ENCODE measurements at places on chromosomes 5 and 9. TPM values are rescaled to one million over a fixed set of nuclear protein-coding genes. Genes with fewer than 3 reads are reported as not detected.

GRCh38 chr9:127828262-127829031, 25.8 kb downstream of the FPGS start:
- H3K4me3 ChIP-seq: peak overlapping the region; percentile 48

DNA sequence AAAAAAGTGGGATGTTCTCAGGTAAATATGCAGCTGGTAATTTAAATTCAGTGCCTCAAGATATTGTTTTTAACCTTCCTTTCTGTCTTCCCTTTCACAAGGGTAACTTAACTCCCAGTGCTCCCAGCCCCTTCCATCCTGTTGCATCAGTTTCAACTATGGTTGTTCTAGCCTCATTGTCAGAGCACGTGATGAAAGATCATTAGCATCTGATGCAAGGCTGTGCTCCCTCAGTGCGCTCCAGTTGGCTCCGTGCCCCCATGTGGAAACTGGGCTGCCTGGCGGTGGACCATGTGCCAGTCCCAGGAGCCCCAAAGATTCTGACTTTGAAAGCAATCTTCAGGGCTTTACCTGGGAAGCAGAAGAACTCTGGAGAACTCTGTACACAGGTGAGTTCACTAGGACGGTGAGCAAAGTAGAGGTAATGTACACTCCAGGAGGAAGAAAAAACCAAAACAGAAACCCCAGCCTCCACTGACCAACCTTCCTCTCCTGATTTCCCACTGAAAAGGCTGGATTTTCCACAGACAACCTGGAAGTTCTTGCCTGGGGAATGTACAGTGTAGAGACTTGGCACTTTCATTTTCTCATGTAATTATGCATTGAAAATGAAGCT, 96.9 kb downstream of the SLC1A3 start:
- H3K36me3 ChIP-seq: no peaks in the 10 kb centered on the region
- DNase-seq: no peak
- H3K27ac ChIP-seq: no peak overlapping the region
- no peaks in the 10 kb centered on the region for H3K4me1 ChIP-seq

DNA sequence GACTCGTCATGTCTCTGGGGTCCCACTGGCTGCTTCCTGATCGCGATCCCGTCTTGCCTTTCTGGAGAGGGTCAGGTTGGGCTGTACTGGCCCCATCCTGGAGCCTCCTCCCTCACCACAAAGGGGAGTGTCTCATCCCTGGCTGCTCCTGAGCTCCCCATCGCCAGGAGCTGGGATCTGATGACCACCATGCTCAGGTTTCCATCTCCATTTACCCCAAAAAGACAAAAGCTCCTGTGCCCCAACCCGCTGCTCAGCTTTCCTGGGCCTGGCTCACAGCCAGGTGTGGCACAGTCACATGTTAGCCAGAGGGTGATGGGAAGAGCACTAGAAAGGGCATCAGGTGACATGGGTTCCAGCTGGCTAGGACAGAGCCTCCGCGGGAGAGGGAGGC, 47.3 kb upstream of the CDKN2AIPNL start:
- no peaks in the 10 kb centered on the region for H3K27me3 ChIP-seq
- H3K27ac ChIP-seq: no peak overlapping the region
- H3K4me3 ChIP-seq: no peak overlapping the region
- H3K36me3 ChIP-seq: no peaks in the 10 kb centered on the region
- H3K4me1 ChIP-seq: no peaks in the 10 kb centered on the region

DNA sequence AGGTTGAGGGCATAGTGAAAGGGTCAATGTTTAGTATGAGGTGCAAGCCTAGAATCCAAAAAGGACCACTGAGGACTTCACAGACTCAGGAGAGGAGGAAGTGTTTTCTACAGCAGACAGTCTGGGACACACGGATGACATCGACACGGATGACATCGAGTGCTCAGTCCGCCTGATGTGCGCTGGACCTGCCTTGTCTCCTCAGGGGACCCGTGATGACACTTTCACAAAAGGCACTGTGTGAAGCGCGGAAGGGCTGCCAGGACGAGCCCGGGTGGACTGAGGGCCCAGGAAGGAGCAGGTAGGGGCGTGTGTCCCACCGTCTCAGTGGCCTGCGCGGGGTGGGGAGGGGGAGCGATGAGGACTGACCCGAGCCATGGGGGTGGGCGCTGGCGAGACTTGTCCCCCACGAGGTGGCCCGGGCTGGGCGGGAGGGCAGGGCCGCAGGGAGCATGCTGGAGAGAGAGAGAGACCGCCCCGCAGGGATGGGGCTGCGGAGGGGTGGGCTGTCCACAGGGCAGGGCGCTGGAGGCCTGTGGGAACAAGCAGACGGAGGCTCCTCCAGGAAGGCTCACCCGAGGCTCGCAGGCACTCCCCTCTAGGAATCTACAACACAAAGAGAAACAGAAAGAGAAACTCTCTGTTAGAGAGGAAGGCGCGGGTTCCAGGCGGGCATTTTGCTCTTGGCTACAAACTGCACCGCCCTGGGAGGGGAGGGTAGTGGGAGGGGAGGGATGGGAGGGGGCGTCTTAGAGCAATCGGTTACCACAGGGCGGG, 54.9 kb downstream of the USP20 start:
- no peak for DNase-seq
- H3K36me3 ChIP-seq: peaks cover 4% of the 10 kb centered on the region
- H3K27ac ChIP-seq: no peak overlapping the region
- H3K27me3 ChIP-seq: no peaks in the 10 kb centered on the region

DNA sequence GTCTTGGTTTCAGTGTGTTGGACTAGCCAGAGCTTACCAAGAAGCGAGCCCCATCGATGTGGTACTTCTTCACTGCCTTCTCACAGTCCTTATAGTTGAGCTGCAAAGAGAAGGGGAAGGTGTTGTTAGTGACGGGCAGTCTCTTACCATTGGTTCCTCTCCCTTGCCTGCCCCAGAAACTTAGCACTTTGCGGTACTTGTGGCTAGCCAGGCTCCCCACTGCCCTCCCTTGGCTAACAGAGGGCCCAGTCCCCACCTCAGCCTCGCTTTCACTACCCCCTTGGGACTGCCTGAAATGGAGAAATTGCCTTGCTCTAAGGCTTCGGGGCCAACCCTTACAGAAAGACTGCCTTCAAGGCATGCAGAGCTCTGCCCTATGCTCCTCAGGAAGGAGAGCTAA, 4.3 kb downstream of the LCP2 start:
- no peak overlapping the region for H3K4me3 ChIP-seq
- H3K27ac ChIP-seq: no peak overlapping the region
- no peaks in the 10 kb centered on the region for H3K4me1 ChIP-seq
- H3K27me3 ChIP-seq: peaks cover 84% of the 10 kb centered on the region
- H3K36me3 ChIP-seq: no peaks in the 10 kb centered on the region

- H3K27ac ChIP-seq: no peak overlapping the region
- no peaks in the 10 kb centered on the region for H3K36me3 ChIP-seq
- no peak for DNase-seq
- H3K27me3 ChIP-seq: no peaks in the 10 kb centered on the region
These were observed 65.4 kb upstream of the KLF9 start for GRCh38 chr9:70479880-70480291.

The S1PR3 gene
- total RNA-seq: 8.4 TPM

GRCh38 chr5:145632701-145633100, 202.4 kb downstream of the PRELID2 start:
- no peak overlapping the region for H3K27ac ChIP-seq
- H3K36me3 ChIP-seq: no peaks in the 10 kb centered on the region
- no peaks in the 10 kb centered on the region for H3K27me3 ChIP-seq
- H3K4me1 ChIP-seq: no peaks in the 10 kb centered on the region

DNA sequence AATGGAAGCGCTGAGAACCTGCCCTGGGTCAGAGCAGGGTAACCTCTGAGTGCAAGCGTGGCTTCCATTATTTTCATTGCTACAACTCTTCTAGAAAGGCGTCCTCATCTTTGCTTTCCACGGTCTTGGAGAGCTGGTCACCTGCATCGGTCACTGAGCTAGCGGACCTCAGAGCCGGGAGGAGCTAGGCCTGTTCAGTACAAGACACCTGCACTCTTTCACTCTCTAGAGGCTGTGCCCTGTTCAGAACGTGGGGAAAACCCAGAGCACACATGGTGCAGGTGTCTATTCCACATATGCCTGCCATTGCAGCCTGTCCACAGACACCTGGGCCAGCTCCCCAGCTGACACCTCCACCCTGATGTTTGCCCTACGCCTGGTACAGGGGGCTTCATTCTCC, 147.8 kb upstream of the IRX2 start:
- H3K27me3 ChIP-seq: peaks cover 18% of the 10 kb centered on the region
- no peak overlapping the region for H3K4me3 ChIP-seq
- DNase-seq: no peak
- no peaks in the 10 kb centered on the region for H3K36me3 ChIP-seq
- H3K27ac ChIP-seq: no peak overlapping the region
- H3K4me1 ChIP-seq: no peaks in the 10 kb centered on the region

- no peaks in the 10 kb centered on the region for H3K27me3 ChIP-seq
- DNase-seq: no peak
- H3K4me3 ChIP-seq: no peak overlapping the region
- peaks cover 17% of the 10 kb centered on the region for H3K4me1 ChIP-seq
- no peak overlapping the region for H3K27ac ChIP-seq
- H3K36me3 ChIP-seq: no peaks in the 10 kb centered on the region
These were observed 4.0 kb downstream of the AGPAT2 start for GRCh38 chr9:136683173-136683745.

DNA sequence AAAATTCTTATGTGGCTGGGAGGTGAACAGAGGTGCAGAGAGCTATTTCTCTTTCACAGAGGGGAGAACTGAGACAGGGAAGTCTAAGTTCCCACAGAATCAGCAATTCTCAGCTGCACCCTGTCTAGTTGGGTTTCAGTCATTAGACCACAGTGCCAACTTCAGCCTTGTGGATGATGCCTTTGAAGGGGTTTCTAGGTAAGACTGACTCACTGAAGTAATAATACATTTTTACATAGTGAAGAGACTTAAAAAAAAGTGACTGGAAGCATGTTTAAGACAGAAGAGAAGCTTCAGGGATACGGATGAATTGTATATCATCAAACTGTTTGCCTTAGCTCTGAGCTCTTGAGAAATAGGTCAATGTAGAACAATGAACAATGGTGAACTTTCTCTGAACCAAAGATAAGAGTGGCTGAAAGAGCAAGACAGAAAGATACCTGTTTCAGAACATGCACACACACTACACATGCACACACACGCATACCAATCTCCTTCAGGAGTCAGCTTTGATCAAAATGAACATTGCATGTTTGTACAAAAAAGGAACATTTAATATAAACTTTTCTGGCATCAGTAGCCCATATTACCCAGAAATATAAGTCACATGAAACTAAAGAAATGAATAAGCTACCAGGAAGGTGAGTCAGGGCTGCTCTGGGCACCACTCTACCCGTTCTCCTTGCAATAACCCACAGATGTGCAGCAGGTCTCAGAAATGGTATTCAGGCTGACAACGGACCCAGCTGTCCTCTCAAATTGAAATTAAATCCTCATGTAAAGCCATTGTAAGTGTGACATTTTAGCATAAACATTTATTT, 12.6 kb upstream of the FYB1 start:
- peak; percentile 79 for DNase-seq
- H3K4me1 ChIP-seq: peaks cover 13% of the 10 kb centered on the region
- H3K27ac ChIP-seq: peak overlapping the region; percentile 89
- H3K27me3 ChIP-seq: no peaks in the 10 kb centered on the region

DNA sequence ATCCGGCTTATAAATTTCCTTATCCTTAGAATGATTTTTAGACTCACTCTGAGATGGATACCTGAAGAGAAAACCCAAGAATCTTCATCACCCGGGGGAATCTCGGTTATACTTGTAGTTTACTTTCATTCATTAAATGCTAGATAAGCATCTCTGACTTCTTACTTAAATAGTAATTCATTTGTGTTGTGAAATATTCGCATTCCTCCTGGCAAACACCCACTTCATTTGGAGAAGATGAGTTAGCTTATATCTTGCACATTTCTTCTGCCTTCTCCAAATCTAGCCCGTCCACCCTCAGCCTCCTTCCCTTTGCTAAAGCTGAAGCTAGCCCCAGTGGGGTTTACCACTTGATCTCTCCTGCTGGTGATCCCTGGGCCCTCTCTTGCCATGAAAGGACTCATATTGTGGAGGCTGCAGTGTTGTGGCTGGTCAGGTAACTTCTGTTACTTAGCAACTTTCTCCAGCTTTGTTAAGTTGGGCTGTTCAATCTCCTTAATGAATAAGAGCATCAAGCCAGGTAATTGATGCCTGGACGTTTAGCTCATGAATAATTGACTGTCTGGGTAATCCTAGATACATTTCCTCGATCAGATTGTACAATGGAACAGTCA, 11.3 kb upstream of the POU4F3 start:
- peak; percentile 37 for DNase-seq
- H3K27me3 ChIP-seq: 0 out of 2 replicates have a peak, but pooled peaks cover 15% of the 10 kb centered on the region
- no peak overlapping the region for H3K27ac ChIP-seq
- no peaks in the 10 kb centered on the region for H3K36me3 ChIP-seq

- H3K27me3 ChIP-seq: no peaks in the 10 kb centered on the region
- no peak overlapping the region for H3K27ac ChIP-seq
- no peaks in the 10 kb centered on the region for H3K36me3 ChIP-seq
- H3K4me1 ChIP-seq: no peaks in the 10 kb centered on the region
- DNase-seq: no peak
- no peak overlapping the region for H3K4me3 ChIP-seq
These were observed 18.8 kb upstream of the SUB1 start for GRCh38 chr5:32566319-32567111.

DNA sequence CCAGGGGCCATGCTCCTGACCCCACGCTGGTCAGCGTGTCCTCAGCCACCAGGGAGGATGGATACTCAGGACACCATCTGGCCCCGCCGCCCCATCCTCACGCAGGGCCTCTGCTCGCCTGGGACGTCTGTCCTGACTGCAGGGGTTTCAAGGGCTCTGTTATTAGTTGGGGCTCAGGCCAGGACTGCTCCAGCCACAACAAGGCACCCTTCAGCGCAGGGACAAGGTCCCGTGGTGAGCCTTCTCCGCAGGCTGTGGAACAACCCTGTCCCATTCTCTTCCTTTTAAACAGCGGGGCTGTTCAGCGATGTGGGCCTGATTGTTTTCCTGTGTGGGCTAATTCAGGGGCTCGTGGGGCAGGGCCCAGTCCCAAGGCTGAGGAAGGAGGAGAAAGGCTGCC, 61.6 kb downstream of the SEMA4D start:
- no peaks in the 10 kb centered on the region for H3K27me3 ChIP-seq
- DNase-seq: no peak
- H3K4me1 ChIP-seq: peaks cover 15% of the 10 kb centered on the region
- no peak overlapping the region for H3K4me3 ChIP-seq
- no peak overlapping the region for H3K27ac ChIP-seq

The GOLGA2 gene
- 60.5 TPM for total RNA-seq

The NTNG2 gene
- 1.7 TPM for total RNA-seq

GRCh38 chr5:8831251-8831650, 714.6 kb downstream of the SEMA5A start:
- H3K4me3 ChIP-seq: no peak overlapping the region
- H3K27me3 ChIP-seq: no peaks in the 10 kb centered on the region
- H3K27ac ChIP-seq: no peak overlapping the region
- no peak for DNase-seq
- peaks cover 54% of the 10 kb centered on the region for H3K4me1 ChIP-seq

All from PC-3 (cell line).